ENCODE measurements at places on chromosomes 4 and X.

- peak; percentile 33 for DNase-seq
These were observed 133.1 kb downstream of the CORIN start for GRCh38 chr4:47704693-47705325.

DNA sequence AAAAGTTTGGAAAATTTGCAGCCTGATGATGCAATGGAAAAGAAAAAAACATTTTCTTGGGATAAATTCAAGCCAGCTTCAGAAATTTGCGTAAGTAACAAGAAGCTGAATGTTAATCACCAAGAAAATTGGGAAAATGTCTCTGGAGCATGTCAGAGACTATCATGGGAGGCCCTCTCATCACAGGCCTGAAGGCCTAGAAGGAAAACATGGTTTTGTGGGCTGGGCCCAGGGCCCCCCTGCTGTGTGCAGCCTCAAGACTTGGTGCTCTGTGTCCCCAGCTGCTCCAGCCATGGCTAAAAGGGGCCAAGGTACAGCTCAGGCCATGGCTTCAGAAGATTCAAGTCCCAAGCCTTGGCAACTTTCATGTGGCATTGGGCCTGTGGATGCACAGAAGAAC, 1049.8 kb upstream of the GRIA3 start:
- no peak for DNase-seq

DNA sequence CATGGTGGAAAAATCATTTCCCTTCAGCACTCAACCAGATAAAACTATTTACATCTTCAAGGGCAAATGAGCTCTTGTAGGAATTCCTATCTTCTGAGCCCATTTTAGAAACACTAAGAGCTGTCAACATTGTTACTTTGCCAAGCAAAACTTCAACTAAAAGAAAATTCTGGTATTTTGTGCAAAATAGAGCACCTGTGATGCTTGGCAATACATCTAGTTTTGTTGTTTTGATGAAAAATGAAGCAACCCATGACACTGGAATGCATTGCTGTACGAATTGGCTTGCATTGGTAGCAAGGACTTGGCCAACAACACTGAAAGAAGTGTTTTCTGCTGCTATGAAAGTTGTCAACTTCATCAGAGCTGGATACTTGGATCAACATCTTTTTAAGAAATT, 194.4 kb downstream of the COX18 start:
- no peak for DNase-seq

DNA sequence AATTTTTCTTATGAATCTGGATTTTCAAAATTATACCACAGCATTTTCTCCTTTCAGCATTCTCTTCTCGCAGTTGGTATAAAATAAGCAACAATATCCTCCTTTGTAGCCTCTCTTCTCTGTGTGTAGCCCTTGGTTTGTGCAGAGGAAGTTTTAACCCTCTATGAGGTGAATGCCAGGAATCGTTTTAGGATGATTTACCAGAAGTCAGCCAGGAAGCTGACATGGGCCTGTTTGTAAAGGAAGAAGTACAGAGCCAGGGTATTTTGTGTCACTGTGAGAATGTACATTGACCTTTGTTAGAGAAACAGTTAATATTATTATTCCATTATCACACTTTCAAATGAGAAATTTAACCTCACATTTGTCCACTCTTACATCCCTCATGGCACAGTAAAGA, 88.9 kb upstream of the RPL34 start:
- no peak for DNase-seq

DNA sequence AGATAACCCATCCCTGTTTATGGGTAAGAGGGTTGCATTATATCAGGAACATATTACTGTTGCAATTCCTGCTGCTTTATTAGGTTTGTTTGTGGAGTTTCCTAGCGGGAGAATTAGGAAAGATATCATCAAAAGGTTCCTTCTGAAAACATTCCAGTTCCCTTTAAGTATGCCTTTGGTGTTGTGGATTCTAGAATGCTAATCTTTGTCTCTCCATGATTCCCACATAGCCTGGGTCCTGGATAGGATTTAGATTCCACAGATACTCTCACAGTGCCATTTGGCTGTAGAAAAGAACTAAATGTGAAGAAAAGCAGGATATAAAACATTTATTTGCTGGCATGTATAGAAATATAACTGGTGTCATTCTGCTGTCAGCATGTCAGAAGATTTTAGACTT, 338.7 kb downstream of the PCDH18 start:
- DNase-seq, result no peak

- peak; percentile 52 for DNase-seq
These were observed 19.8 kb upstream of the FAM9A start for GRCh38 chrX:8820910-8821527.

DNA sequence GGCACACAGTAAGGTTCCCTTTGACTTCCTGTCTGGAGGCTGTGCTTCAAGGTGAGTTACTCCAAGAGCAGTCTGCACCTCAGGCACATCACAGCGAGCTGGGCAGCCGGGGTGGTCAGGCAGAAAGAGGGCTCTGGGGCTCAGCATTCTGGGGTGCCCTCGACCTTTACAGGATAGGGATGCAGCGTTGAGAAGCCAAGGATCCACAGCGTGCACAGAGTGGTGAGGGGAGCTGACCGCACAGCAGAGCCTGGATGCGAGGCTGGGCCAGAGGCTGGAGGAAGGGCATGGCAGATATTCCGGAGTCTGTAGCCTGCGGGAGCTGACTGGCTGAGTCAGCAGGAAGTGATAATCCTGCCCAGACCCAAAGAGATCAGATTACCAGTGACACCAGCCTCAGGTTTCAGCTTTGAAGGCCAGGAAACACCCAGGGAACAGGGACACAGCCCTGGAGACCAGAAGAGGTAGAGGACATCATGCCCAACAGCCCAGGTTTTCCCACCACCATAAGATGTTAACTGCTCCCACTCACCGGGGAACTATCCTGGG, 38.4 kb upstream of the PDLIM3 start:
- no peak for DNase-seq

Measured in iPS DF 19.7 (cell line).